ENCODE measurements at places on chromosomes 7 and 10. TPM values are rescaled to one million over a fixed set of nuclear protein-coding genes. Genes with fewer than 3 reads are reported as not detected.

DNA sequence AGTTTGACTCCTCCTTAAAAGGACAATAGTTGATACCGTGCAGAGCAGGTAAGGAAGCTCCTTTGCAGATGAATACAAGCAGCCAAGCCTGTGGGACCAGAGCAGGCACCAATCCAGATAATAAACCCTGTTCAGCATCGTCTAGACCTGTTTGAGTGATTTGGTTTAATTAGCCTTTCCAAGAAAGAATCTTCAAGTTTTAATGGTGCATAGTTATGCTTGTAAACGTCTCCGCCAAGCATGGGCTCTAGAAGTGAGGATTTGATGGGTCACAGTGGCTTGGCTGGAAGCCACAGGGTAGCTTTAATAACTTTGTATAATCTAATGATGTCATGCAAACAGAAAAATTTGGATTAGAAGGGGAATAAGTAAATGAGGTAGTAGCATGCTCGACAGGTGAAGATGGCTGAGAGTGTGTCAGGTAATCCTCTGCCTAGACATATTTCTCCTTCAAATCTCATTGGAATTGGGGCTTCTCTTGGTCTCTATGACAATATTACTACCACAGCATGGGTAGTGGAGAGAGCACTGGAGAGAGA lies 188.4 kb downstream of the DYNC1I1 start:
- no peaks in the 10 kb centered on the region for H3K4me1 ChIP-seq
- H3K4me3 ChIP-seq, result no peak overlapping the region
- H3K36me3 ChIP-seq, result no peaks in the 10 kb centered on the region
- H3K27ac ChIP-seq, result no peak overlapping the region

The CALML3 gene
- total RNA-seq, result not detected

The DNTT gene
- total RNA-seq, result not detected

- DNase-seq, result no peak
- H3K4me1 ChIP-seq, result no peaks in the 10 kb centered on the region
- H3K27me3 ChIP-seq, result no peaks in the 10 kb centered on the region
- no peaks in the 10 kb centered on the region for H3K36me3 ChIP-seq
These were observed 47.9 kb upstream of the DOCK1 start for GRCh38 chr10:126857178-126857806.

The KLF14 gene
- total RNA-seq, result not detected

DNA sequence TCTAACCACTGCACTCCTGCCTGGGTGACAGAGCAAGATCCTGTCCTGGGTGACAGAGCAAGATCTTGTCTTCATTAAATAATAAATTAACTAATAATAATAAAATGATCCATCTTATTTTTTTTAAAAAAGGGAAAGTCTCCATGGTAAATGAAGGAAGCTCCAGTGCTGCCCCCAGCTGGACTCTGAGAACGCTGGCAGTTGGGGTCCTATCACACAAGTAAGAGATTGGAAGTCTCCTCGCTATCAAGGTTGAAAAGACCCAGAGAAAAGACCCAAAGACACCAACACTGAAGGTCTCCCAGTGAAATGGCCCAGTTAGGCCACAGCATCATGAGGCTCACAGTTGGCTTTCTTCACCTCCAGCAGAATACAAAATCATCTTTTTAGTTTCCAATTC lies 13.8 kb upstream of the C10orf67 start:
- H3K27me3 ChIP-seq, result no peaks in the 10 kb centered on the region
- H3K36me3 ChIP-seq, result no peaks in the 10 kb centered on the region
- no peak for DNase-seq
- no peak overlapping the region for H3K4me3 ChIP-seq

All from endothelial cell of umbilical vein (primary cell).